ENCODE measurements at places on chromosomes 11 and 22.

DNA sequence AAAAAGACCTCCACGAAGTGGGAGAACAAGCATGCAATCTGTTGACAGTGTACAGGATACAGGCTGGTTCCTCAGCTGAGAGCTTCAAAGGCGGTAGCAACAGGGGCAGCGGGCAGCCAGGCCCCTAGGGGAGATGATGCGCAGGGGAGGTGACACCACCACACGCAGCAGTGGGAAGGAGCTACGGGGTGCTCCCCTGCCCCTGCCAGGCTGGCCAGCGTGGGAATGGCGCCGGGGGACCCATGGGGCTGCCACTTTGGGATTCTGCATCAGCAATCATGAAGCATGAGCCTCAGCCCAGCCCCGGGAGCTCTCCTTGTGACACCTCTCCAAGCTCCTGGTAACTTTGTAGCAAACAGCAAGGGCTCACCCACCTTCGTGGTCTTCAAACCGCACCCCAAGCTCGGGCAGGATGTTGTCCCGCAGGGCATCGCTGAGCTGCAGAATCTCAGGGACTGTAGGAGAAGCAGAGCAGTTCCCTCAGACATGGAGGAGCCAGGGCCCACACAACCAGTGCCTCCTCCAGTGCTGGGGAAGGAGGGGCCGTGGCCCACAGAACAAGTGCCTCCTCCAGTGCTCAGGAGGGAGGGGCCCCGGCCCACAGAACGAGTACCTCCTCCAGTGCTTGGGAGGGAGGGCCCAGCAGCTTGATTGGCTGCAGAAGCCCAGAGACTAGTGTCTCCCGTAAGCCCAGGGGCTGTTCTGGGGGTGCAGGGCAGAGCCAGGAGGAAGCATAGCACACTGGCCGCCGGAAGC lies 14.6 kb upstream of the NAP1L4 start:
- DNase-seq: no peak

- DNase-seq: no peak
Observed at GRCh38 chr22:35505399-35506258, 35.0 kb upstream of the RASD2 start.

DNA sequence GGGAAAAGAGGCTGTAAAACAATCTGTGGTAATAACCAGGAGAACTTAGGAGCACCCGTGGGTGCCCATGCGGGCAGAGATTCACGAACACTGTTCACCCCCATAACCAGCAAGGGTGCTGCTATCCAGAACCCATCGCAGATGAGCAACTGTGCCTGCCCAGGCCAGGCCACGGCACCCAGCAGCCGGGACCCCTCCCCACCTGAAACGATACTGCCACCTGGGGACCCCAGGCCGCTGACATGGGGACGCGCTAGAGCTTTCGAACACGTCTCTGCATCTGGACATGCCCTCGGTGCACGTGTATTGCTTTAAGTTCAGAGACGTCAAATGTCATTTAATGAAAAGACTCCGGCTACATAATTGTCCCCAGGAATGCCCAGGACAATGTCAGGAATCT lies 14.3 kb upstream of the MUC2 start:
- no peak for DNase-seq

- DNase-seq: no peak
Observed at GRCh38 chr11:64885367-64886286, 7.2 kb upstream of the EHD1 start.

DNA sequence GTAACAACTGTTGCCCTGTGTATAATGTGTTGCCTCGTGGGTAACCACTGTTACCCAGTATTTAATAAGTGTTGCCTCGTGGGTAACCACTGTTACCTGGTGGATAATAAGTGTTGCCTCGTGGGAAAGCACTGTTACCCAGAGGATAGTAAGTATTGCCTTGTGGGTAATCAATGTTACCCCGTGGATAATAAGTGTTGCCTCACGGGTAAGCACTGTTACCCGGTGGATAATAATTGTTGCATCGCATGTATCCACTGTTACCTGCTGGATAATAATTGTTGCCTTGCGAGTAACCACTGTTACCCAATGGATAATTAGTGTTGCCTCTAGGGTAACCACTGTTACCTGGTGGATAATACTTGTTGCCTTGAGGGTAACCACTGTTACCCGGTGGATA lies 17.1 kb upstream of the NXPE4 start:
- no peak for DNase-seq

- peak; percentile 13 for DNase-seq
Observed at GRCh38 chr11:14132312-14132711, 169.8 kb downstream of the SPON1 start.

DNA sequence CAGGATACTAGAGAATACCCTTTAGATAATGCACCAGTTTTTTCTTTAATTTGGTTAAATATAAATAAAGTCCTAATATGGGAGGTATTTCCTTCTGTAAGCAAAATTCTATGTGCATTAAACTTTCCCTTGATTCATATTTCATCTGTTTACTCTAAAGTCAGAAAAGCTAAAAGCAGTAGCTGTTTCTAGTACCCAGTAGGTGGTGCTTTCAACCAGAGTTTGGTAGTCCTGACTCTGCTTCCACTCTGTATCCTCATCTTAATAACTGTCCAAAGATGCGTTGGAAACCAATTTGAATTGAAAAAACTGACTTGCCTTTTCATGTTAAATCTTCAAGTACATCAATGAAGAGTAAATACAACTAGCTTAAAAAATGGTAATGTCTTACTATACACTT lies 1065.2 kb downstream of the JRKL start:
- no peak for DNase-seq

DNA sequence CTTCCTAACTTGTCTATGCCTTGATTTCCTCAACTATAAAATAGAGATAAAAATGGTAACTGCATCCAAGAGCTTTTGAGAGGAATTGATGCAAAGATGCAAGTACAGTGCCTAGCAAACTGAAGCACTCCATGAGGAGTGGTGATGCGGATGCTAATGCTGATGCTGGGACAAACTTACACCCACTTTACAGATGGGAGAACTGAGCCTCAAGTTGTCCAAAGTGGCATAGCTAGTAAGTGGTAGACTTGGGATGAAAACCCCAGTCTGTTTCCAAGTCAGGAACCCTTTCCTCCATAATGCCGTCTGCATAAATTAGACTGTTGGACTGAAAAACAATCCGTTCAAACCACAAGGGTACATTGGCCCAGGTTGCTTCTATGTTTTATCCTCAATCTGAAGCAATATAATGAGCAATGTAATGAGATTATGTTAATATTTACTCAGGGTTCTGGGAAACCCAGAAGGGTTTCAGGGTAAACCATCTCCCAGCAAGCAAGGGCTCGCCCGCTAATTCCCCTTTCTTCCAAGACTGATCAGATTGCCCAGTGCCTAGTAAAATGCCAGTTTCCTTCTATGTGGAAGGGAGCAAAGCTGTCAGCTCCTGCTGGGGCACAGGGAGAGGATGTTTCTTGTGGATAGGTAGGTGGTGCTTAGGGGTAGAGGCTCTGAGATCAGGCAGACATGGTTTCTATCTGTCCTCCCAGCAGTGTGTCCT lies 10.4 kb upstream of the EHF start:
- DNase-seq: no peak

GRCh38 chr11:19980388-19980787 lies 179.9 kb downstream of the DBX1 start:
- DNase-seq: no peak

GRCh38 chr11:5600374-5600851 lies 4.0 kb downstream of the TRIM6 start:
- peak; percentile 72 for DNase-seq

DNA sequence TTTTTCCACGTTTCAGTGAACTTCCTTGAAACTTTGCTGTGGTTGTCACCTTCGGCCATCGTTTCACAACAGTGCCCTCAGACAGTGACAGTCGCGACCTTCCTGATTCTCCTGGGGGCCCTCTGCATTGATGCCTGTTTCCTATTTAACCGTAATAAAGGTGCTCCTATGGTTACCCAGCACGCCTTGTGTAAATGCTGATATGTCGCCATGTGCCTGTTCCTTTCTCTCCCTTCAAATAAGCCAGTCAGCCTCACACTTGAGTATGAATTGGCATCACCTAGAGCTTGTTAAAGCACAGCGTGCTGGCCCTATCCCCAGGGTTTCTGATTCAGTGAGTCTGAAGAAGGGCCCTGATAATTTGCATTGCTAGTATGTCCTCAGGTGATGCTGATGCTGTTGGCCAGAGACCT lies 104.8 kb downstream of the MICAL2 start:
- no peak for DNase-seq

- DNase-seq: no peak
Observed at GRCh38 chr22:36227806-36228205, 11.5 kb downstream of the APOL2 start.

DNA sequence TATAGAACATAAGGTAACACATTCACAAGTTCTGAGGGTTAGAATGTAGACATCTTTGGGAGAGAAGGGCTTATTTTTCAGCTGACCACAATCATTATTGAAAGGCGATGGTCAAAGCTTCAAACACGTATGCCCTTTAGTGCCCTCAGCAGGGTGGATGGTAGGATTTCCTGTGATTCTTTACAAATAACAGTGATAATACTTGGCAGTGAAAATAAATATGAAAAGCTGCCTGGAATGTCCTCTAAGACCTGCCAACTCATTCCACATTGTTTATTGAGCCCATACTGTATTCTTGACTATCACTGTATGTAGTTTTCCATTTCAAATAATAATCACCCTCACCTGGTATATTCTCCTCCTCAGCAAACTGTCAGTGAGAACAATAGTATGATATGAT lies 13.7 kb upstream of the MPEG1 start:
- DNase-seq: no peak

DNA sequence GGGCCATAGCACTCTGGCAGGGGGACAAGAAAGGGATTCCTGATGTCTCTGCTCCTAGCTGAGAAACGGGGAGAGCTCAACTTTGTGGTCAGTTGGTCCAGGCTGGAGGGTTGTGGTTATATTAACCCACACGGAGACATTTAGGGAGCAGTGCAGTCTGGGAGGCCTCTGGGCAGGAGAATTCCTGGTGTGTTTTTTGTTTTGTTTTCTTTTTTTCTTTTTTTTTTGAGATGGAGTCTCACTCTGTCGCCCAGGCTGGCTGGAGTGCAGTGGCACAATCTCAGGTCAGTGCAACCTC lies 88.0 kb upstream of the SHISAL1 start:
- no peak for DNase-seq

DNA sequence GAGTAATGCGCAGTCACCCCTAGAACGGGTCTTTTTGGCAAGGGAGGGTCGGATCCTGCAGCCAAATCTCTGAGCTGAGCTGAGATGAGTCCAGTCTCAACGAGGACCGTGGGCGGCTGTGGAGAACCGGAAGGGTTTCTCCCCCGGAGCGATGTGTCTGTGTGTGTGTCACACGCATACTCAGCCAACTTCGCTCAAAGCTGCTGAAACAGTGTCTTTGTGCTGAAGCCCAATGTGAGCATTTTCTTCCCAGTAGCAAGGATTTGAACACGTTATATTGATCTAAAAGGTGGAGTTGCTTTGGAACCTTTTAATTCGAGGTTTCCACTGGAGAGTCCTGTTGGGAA lies 1.4 kb upstream of the CELSR1 start:
- peak; percentile 67 for DNase-seq

- peak; percentile 41 for DNase-seq
Observed at GRCh38 chr11:59560290-59560701, 49.0 kb downstream of the OR4D9 start.

GRCh38 chr11:93545566-93545965 lies 2.4 kb upstream of the SMCO4 start:
- DNase-seq: no peak

- peak; percentile 73 for DNase-seq
Observed at GRCh38 chr11:33542921-33543320, 157.7 kb downstream of the C11orf91 start.

DNA sequence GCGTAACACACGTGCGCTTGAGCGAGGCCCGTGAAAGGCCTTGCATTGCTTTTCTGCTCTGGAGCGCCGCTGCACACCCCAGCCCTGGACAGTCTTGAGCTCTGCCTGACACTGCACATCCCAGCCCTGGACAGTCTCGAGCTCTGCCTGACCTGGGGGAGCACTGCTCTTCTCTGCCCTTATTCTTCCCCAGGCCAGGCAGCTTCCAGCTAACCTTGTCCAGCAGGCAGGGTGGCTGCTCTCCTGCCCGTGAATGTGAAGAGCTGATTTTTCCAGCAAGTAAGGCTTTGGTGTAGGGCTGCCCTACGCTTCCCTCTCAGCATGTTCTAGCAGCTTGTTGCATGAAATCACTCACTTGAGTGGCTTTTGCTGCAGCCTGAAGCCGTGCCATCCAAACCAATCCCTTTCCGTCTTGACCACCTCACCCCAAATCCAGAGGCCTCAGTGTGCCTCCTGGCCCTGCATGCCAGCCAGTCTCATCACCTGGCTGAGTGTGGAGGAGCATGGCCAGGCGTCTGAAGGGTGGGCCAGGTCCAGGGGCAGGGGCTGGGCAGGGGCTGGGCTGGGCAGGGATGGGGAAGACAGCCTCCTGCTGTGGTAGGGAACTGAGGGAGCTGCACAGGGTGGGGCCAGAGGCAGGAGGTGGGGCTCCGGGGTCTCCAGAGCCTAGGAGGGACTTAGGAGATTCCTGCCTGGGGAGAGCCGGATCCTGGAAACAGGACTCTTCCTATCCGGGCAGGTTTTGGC lies 89.5 kb upstream of the B3GAT1 start:
- no peak for DNase-seq

- no peak for DNase-seq
Observed at GRCh38 chr11:134835561-134835960, 423.5 kb upstream of the B3GAT1 start.

DNA sequence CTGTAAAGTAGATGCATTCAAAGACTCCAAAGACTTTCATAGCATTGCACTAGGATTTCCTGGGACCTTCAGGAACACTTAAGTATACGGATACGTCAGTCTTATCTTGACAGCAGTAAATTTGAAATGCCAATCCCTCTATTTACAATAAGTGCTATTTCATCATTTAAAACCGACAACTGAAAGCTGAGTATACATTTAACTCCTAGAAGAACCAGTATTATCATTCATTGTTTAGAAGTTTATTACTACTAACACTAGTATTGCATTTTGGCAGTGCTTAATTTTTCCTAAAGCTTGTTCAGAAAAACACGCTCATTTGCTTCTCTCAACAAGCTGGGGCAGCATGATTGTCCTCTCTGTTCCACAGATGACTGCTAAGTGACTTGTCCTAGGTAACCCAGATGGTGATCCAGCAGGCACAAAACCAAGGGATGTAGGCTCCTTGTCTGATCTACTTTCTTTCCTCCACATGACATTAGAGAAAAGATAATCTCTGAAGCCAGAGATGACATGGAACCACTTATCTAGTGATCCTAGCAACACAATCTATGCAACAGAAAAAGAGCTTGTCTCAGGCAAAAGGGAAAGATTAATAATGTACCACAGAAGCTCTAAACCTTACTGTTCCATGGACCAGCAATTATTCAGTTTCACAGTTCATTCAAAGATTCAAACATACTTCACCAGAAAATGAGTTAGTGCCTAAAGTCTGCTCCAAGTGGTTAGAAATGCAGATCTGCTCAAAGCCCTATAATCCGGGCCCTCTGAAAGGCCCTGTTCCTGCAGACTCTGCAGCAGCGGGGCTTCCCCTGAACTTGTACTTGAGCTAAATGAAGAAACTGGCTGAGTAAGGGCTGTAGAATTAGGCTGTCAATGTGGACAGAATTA lies 5.2 kb downstream of the MAML2 start:
- no peak for DNase-seq

Data from AG08396 (cell line).